ENCODE measurements at places on chromosomes 5 and 9.

DNA sequence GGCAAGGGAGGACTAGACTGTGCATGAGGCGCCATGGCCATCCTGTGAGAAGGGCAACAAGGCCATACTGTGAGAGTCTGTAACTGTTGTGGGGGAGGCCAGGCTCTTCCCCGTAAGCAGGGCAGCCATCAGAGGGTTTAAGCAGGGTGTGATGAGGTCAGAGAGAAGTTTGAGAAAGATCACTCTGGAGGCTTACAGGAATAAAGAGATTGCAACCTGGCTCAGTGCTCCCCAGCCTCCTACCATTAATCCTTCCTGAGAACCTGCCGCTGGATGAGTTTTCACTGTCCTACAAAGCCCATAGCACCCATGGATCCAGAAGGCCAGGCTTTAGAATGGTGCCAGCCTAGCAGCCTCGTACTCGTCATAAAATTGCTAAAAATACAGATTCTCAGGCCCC is 14.4 kb upstream of the TRMT10B start:
- DNase-seq, result no peak

DNA sequence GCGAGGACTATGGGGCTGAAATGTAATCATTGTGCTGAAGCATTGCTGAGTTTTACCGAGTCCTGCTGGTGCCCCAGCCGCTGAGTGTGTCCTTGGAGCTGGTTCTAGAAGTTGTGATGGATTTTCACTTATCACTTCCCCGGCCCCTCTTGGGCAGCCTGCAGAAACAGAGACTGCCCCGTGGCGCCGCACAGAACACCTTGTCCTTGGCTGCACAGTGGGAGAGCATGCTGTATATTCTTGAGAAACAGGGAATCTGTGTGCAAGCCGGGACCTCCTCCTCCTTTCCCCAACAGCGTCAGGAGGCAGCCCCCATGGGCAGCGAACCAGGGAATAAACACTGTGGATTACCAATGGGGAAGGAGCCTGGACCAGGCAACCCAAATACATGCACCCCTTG is 90.6 kb upstream of the RUFY1 start:
- DNase-seq, result no peak

- peak; percentile 23 for DNase-seq
Measured at GRCh38 chr5:119368238-119368630, 12.4 kb downstream of the TNFAIP8 start.

DNA sequence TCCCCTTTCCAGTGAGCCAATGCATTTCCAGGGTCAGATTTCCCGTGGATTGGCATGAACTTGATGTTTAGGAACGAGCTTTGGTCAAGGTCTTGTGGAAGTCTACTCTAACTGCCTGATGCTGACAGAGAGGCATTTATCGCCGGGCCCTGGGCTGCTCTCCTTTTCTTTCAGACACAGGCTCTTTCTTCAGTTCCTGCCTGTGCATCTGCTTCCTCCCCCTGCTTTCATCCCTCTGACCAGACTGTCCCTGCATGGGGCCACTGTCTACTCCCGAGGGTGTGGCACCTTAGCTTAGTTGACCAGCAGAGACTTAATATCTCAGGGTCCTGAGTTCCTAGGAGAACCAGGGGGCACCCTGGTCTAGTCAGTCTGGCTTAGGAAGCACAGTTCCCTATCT is 41.2 kb downstream of the RALGPS1 start:
- DNase-seq, result no peak

DNA sequence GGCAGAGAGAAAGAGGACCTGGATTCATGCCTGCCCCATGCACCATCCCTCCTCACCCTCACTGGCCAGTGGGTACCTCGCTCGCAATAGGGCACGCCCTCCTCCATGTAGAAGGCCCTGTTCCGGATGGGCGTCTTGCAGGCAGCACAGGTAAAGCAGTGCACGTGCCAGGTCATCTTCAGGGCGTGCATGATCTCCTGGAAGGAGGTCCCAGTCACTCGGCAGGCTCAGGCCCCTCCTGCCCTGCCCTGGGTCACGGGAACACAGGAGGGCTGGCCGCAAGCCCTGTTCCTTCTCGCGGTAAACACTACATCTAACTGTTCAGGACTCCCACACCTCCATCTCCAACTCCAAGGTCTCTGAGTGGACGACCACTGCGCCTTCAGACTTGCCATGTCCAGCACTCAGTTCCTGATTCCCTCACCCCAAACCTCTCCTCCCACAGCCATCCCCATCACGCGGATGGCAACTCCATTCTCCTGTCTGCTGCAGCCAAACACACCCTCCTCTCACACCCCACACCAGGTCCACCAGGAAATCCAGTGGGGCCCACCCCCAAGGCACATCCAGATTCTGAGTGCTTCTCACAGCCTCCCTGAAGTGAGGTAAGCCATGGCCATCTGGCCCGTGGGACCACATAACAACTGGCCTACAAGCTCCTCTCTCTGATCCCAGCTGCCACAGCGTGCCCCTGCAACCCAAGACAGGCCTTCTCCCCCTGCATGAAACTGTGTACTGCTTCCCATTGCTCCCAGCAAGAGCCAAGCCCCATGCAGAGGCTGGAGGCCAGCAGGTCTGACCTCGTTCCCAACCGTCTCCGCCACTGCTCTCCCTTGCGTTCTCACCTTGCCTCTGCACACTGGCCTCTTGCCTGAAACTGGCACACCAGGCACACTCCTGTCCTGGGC is 10.8 kb upstream of the DBN1 start:
- DNase-seq, result no peak

- no peak for DNase-seq
Measured at GRCh38 chr5:154345255-154345952, 100.4 kb upstream of the SAP30L start.

GRCh38 chr5:138467711-138468132 is 2.4 kb downstream of the EGR1 start:
- DNase-seq, result no peak

DNA sequence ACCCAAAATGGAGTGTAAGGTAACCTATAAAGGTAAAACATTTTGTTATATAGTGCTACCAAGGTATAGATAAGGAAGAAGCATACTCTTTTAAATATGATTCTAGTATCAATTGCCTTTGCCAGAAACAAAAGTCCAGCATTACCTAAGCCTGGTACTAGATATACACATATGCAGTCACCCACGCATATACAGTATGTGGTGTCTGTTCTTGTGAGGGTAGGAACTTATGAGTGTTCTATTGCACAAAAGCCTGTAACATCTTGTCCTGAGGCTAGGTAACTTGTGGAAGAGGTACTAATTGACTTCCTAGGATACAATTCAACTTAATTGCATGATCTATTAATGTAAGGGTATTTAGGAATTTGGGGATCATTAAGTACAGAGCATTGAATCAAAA is 31.3 kb upstream of the IFNE start:
- no peak for DNase-seq

- DNase-seq, result no peak
Measured at GRCh38 chr5:144395704-144396103, 225.0 kb downstream of the KCTD16 start.

DNA sequence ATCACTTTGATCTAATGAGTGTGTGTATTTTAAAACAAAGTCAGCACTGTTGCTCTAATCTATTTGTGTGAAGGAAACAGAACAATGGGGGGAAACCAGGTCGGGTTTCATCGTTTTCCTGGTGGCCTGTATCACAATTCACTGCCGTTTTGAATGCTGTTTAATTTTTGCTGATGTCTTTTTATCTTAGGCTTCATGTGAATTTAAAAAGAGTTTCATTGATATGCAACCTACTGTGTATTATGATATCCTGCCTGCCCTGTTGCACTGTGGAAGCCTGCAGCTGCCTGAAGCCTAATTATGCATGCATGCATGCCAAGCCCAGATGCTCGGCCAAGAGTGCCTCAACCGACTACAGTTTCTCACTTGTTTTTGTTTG is 307.5 kb downstream of the ZNF608 start:
- DNase-seq, result no peak

- DNase-seq, result no peak
Measured at GRCh38 chr9:122140368-122141193, 19.0 kb downstream of the NDUFA8 start.

- DNase-seq, result no peak
Measured at GRCh38 chr9:99680191-99680590, 141.5 kb upstream of the NR4A3 start.

- no peak for DNase-seq
Measured at GRCh38 chr5:103224118-103224893, 34.3 kb upstream of the MACIR start.

- DNase-seq, result no peak
Measured at GRCh38 chr9:2725126-2725525, 7.8 kb downstream of the KCNV2 start.

DNA sequence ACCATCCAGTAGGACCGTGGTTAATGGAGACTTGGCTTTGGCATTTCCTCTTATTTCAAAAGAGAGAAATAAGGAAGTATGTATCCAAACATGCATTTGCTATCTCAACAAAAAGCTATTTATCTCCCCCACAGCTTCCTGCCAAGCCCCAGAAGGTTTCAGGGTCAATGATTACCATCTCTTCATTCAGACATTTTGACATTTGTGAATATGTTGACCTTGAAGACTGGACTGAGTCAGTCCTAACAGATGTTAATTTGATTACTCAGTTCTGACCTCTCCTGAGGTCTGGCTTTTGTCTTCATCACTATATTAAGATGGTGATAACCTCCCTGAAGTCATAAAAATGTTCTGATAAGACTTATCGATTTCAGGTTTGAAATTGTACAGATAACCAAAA is 479.4 kb downstream of the AGTPBP1 start:
- no peak for DNase-seq

- DNase-seq, result no peak
Measured at GRCh38 chr5:171475596-171475995, 56.1 kb downstream of the FGF18 start.

DNA sequence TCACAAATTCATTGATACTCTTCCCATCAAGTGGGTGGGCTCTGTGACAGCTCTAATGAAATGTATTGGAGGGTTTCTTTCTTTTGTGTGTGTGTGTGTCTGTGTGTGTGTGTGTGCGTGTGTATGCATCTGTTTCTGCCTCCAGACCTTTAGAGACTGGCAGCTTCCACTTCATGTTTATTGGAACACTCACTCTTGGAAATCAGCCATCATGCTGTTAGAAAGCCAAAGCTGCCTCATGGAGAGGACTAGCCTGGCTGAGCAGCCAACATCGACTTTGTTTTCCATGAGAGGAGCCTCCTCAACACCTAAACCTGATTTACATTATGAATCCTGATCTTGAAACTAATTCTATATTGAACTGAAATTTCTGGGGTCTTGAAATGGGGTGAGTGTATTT is 128.5 kb upstream of the FAM174A start:
- DNase-seq, result no peak

DNA sequence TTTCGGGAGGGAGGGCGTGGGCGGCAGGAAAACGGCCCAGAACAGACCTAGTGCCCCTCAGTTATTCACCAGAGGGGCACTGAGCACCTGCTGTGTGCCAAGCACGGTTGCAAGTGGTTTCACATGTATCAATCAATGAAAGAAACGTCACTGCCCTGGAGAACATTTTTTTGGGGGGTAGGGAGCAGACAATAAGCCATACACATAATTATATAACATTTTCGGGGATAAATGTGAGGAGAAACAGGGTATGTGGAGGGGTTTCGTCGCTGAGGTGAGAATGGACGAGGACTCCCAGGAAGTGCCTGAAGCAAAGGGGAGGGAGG is 444 bp upstream of the ZNF354A start:
- no peak for DNase-seq

- DNase-seq, result no peak
Measured at GRCh38 chr5:120367896-120368634, 96.0 kb upstream of the PRR16 start.

- no peak for DNase-seq
Measured at GRCh38 chr5:160133071-160133917, 14.0 kb upstream of the PWWP2A start.

DNA sequence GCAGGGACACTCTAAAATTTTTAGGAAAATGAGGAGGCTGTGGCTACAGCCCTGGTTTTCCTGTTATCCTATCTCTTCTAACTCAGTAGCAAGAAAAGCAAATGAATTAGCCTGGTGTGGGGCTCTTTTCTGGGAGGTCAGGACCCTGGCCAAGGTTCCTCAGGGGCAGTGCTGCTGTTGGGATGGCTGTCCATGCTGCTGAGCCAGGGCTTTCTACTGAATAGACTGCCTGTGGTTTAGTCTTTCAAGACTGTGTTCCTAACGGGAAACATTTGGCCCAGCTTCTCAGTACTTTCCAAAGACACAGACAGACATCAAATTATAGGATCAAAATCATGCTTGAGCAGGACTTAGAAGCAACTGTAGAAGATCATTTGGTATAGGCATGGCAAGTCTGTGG is 18.1 kb downstream of the TNC start:
- no peak for DNase-seq

DNA sequence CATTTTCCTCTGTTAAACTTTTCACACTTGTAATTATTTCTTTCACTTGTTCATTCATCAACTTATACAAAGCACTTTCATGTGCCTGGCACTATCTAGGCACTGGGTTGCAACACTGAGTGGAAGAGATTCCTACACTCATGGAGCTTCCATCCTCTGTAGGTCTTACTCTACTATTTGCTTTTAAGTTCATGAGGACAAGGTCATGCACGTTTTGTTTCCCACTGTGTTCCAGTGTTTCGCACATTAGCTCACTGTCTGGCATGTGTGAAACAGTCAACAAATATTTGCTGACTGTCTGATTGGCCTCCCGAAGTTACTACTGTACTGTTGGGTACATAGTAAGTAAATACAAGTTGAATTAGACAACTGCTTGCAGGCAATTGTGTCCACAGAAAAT is 87.9 kb upstream of the IFNK start:
- no peak for DNase-seq

- no peak for DNase-seq
Measured at GRCh38 chr5:171702135-171702770, 83.4 kb upstream of the SMIM23 start.

DNA sequence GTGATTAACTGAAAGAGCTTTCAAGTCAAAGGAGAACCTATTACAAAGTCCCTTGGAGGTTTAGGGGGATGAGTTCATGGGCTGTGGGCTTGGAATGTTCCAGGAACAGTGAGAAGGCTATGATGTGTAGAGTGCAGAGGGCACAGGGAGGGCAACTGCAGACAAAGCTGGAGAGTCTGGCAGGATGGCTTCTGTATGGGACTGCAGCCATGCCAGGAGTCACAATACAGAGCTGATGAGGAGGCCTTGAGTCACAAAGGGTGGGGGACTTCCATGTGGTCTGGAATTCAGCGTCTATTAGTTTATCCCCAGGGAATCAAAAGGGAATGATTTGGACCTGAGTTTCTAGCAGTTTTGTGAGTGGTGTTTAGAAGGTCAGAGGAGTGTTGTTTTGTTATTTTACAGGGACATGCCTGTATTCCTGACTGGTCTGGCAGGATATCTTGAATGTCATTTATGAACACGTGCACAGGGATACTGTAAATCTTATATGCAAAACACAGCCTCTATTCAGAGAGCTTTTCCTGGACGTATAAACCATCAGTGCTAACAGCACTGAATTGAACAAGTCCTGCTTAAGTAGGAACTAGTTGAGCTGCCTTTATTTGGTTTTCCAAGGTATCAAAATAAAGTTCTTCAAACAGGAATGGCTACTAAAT is 14.3 kb upstream of the TEK start:
- DNase-seq, result no peak

- DNase-seq, result no peak
Measured at GRCh38 chr9:129280623-129281271, 102.7 kb upstream of the IER5L start.

GRCh38 chr9:136093995-136094881 is 851 bp downstream of the NACC2 start:
- peak; percentile 44 for DNase-seq

- DNase-seq, result no peak
Measured at GRCh38 chr9:126407114-126407870, 80.7 kb downstream of the MVB12B start.

- no peak for DNase-seq
Measured at GRCh38 chr5:154390096-154390495, 55.7 kb upstream of the SAP30L start.

GRCh38 chr5:155649666-155650065 is 636.1 kb downstream of the KIF4B start:
- DNase-seq, result no peak

- DNase-seq, result no peak
Measured at GRCh38 chr9:27472195-27472594, 51.9 kb upstream of the IFNK start.

Measured in activated CD8-positive, alpha-beta memory T cell treated with anti-CD3 and anti-CD28 coated beads for 1 hour (primary cell).